Left lung (tissue), 14 donors: ENCODE measurements at places on chromosomes 13 and 19. TPM values are rescaled to one million over a fixed set of nuclear protein-coding genes. Genes with fewer than 3 reads are reported as not detected.

- DNase-seq, result no peak
Observed at GRCh38 chr19:50713556-50714236, 5.9 kb downstream of the SHANK1 start.

KLF1 gene
- 0.50 TPM for total RNA-seq

DNA sequence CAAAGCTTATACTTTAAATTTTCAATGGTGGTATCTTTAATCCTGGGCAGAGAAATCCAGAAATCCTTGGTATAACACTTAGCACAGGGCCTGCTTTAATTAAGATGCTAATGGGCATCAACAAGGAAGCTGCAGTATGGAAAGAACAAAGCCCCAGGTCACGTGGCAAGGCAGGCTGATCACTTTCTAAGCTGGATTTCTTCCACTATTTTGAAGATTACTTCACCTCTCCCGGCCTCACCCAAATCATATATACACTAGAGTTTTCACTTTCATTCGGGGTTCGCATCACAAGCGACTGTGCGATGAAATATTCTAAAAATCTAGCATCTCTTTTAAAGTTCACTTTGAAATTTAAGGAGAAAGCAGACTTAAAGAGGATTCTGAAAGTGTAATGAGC is 71.8 kb downstream of the STARD13 start:
- DNase-seq, result no peak

- no peak for DNase-seq
Observed at GRCh38 chr19:37309834-37310575, 60.9 kb upstream of the ZNF527 start.

DNA sequence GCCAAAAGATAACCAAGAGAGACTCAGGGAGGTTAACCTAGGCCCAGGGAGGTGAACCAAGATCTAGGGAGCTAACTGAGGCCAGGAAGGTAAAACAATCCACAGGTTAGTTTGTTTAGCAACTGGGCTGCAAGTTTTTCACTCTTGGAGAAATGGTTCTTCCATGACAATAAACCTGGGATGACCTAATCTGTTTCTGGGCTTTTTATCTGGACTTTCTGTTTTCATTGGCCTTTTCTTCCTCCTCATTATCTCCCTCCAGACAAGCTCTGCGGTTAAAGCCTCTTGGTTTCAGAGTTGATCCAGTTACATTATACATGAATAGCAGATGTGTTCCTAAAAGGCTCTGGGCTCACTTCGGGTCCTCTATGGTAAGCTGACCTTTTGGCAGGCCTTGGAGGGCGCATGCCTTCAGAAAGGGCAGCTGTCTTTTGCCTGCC is 44.2 kb downstream of the PCDH8 start:
- DNase-seq, result no peak

ZNF492 gene
- 0.29 TPM for total RNA-seq

DNA sequence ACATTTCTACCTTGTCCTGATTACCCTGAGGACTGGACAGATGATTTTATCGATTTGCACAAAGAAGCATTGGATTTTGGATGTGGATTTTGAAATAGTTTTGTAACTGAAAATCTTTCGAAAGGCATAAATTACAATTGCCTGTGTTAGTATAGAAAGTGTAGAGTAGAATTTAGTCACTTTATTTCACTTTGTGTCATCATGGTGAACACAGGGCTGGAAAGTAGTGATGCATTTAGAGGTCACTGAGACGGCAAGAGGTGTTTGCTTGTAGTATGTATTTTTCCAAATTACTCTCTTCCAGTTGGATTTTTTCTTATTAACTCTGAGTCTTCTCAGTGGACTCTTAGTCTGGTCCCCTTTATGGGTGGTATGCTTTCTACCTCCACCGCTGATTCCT is 326.0 kb downstream of the NALCN start:
- DNase-seq, result no peak

GRCh38 chr13:99389520-99390304 is 82.5 kb upstream of the GPR183 start:
- DNase-seq, result no peak

PPFIA3 gene
- 7.5 TPM for total RNA-seq

RGS9BP gene
- total RNA-seq, result 0.68 TPM

- DNase-seq, result no peak
Observed at GRCh38 chr13:74118328-74118727, 15.9 kb downstream of the KLF12 start.

DNA sequence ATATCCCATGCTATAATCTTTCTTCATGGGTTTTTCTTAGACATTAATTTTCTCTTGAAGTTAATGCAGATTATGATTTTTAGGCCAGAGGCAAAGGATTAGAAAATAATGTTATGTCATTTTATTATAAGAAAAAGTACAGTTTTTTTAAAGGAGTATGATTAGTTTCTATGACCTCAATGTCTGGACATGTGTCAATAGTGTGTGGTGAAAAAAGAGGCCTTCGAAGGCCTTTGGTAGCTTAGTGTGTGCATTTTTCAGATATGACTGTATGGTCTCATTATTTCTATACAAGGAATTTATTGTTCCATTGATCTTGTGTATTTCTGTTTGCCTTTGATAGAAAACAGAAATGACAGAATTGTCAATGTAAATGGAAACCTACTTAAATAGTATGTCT is 195.6 kb downstream of the GPC5 start:
- DNase-seq, result no peak

RFPL4A gene
- total RNA-seq, result not detected

SYNE4 gene
- total RNA-seq, result 11.2 TPM

NALCN gene
- 1.9 TPM for total RNA-seq

CEBPA gene
- 43.4 TPM for total RNA-seq

GRCh38 chr19:30450835-30451321 is 78.7 kb downstream of the ZNF536 start:
- DNase-seq, result no peak

GNG7 gene
- total RNA-seq, result 3.8 TPM

EXOC3L2 gene
- total RNA-seq, result 3.3 TPM

DNA sequence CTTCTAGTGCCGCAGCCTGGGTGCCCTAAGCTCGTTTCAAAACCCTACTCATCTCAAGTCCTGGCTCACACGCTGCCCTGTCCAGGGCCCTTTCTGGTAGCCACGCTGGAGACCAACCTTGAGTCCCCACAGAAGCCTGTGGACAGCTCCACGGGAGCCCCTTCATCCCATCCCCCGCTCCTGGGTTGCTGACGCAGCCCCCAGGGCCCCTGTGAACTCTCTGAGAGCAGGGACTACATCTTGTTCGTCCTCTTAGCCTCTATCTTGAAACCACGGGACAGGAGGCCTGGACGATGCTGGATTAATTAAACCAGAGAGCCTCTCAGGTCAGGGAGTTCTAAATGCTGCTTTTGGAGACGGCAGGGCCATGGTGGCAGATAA is 7.4 kb downstream of the MLLT1 start:
- DNase-seq, result no peak

ZNF497 gene
- total RNA-seq, result 1.2 TPM

- DNase-seq, result peak; percentile 66
Observed at GRCh38 chr13:50990818-50991506, 81.4 kb downstream of the RNASEH2B start.

TEX29 gene
- total RNA-seq, result 0.42 TPM

DNA sequence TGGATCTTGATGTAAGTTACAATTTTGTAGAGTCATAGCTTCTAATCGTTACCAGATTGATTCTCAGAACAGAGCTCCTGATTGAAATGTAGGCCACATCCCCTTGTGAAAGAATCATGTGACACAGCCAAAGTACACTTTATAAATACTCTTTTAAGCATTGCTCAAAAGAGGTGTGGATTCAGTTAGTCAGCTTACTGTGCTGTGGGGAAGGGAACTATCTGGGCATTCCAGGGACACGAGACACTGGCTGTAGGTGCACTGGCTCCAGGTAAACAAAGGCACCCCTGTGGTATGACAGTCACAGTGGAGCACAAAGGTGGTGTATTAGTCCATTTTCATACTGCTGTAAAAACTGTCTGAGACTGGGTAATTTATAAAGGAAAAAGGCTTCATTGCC is 222.8 kb downstream of the LIG4 start:
- no peak for DNase-seq

TNNT1 gene
- total RNA-seq, result 1.6 TPM
